NCI-H774 (cell line): ENCODE measurements at places on chromosomes 1 and 21.

GRCh38 chr1:43864111-43865045 is 69.2 kb upstream of the ARTN start:
- DNase-seq: no peak

- no peak for DNase-seq
Observed at GRCh38 chr1:14328685-14329084, 269.8 kb upstream of the KAZN start.

DNA sequence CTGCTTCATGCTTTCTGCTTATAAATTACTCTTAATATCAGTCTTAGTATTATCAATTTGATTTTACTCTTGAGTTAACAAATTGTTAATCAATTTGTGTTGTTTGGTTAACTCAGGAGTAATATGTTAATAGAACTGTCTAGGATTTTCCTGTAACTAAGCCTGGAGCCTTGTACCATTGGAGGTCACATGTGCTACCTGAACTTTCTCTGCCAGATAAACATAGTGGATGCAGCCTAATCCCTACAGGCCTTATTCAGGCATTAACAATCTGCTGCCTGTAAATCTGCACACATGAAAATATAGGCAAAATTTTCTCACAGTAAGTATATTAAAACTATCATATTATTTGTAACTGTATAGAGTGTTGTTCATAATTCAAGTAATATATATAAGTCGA is 47.1 kb upstream of the TMPRSS2 start:
- DNase-seq: no peak

- no peak for DNase-seq
Observed at GRCh38 chr1:40954626-40955025, 24.9 kb upstream of the CTPS1 start.

- DNase-seq: peak; percentile 62
Observed at GRCh38 chr1:157580179-157580827, 17.6 kb downstream of the FCRL4 start.

DNA sequence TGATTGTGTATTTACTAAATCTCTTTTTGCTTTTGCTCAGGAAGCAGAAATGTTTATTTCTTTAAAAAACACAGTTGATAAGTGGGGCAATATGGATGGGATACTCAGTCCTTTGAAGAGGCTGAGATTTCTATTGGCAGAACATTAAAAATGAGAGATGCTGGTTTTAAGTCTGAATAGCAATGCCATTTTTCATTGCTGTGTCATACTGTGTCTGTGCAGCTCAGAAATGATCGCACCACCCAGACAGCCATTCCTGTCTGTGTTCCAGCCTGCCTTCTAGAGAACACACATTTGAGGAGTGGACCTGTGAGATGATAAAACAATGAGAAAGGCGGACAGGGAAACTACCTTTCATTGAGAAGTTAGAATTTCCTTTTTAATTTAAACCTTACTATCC is 231.2 kb upstream of the USP24 start:
- DNase-seq: no peak

DNA sequence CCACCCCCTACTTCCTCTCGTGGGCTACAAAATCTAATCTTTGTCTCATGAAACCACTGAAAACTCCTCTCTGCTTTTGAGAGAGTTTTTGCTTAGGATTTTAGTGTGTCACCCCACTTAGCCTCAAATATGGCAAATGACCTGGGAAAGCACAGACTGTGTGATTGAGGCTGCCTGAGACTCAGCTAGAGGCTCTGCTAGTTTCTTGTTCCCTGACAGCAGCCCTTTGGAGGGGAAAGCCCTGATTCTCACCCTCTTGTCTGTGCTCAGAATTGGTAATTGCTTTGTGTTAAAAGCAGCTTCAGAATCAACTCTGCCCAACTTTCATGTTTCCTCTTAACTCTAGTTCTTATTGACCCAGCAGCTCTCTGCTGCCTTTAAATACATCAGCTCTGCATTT is 85.6 kb upstream of the ZP4 start:
- DNase-seq: no peak

DNA sequence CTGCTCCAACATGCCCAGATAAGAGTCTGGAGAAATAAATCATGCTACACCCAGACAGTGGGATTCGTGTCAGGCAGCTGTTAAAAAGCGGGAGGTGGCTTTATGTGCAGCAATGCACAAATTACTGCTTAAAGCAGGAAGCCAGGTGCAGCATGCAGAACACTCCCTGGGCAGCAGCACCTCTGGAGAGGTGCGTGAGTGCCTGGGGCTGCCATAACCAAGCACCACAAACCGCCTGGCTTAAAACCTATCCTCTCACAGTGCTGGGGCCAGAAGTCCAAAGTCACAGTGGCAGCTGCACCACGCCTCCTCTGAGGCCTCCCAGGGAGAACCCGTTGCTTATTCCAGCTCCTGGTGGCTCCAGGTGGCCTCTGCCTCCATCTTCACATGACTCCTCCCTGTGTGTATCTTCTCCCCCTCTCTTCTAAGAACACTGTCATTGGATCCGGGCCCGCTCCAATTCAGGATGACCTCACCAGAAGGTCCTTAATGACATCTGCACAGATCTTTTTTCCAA is 115.6 kb downstream of the SIK1 start:
- peak; percentile 87 for DNase-seq

DNA sequence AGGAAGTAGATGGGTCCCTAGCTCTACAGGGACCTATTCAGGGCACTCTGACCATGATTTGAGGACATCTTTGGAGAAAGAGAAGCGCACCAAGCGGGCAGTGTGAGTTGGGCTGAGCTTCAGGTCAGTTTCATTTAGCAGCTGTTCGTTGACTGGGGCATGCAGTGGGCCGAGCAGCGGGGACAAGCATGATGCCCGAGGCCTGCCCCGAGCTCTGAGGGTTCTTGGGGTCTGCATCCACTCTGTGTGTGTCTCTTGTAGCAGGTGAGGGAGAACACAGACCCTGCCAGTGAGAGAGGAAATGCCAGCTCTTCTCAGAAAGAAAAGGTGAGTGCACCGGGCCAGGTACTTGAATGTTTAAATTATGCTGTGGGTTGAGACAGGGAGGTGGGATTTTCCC is 5.4 kb downstream of the THAP3 start:
- no peak for DNase-seq

DNA sequence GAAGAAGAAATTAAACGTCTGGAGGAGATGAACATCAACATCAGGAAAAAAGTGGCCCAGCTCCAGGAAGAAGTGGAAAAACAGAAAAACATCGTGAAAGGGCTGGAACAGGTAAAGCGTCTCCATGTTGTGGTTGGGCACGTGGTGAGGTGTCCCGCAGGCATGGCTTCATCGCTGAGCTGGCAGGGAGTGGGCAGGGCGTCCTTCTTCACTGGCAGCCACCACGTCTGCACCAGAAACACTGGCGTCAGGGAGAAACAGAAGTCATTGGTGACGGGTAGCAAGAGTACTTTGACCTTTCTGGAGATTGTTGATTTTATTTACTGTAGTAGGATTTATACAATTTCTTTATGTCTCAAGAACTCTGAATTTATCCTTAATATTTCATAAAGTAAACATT is 59.0 kb upstream of the DIP2A start:
- DNase-seq: no peak
